ENCODE measurements at places on chromosomes 1 and 21.
A peak's percentile ranks its signal among the peaks of the same experiment; 100 is the strongest.

DNA sequence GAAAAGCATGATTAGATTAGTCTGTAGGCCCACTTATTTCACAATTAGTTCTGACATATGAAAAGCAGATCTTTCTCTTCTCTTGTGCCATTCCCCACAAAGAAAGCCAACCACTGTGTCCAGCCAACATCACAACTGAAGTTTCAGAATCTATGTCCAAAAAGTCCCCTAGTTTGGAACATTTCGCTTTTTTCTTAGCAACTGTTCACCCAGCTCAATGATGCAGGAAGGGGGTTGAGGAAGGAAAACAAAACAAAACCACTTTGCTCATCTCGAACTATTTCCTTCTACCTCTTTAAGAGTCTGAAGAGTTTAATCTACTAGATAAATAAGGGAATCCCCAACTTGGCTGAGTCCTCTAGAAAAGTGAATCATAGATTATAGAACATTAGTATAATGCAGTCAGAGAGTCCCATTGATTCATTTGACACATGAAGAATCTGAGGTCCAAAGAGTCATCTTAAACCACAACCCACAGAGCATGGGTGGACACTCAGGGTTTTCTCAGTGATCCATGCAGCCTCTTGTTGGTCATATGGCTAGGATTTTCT lies 159.3 kb upstream of the SGIP1 start:
- DNase-seq = peak; percentile 50

- no peak for DNase-seq
These were observed 20.1 kb downstream of the KIAA0040 start for GRCh38 chr1:175172503-175172902.

- no peak for DNase-seq
These were observed 90.1 kb downstream of the PPP1R12B start for GRCh38 chr1:202438393-202439174.

- no peak for DNase-seq
These were observed 25.6 kb downstream of the PPP1R12B start for GRCh38 chr1:202374099-202374498.

DNA sequence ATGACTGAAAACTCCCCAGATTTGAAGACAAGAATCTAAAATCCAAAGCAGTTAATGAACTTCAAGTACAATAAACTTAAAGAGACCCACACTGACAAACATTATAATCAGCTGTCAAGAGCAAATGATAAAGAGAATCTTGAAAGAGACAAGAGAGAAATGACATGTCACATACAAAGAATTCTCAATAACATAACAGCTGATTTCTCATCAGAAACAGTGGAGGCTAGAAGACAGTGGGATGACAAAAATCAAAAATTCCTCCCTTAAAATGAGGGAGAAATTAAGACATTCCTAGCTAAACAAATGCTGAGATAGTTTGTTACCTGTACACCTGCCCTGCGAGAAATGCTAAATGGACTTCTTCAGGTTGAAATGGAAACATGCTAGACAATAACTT lies 36.0 kb upstream of the COA6 start:
- DNase-seq = no peak

DNA sequence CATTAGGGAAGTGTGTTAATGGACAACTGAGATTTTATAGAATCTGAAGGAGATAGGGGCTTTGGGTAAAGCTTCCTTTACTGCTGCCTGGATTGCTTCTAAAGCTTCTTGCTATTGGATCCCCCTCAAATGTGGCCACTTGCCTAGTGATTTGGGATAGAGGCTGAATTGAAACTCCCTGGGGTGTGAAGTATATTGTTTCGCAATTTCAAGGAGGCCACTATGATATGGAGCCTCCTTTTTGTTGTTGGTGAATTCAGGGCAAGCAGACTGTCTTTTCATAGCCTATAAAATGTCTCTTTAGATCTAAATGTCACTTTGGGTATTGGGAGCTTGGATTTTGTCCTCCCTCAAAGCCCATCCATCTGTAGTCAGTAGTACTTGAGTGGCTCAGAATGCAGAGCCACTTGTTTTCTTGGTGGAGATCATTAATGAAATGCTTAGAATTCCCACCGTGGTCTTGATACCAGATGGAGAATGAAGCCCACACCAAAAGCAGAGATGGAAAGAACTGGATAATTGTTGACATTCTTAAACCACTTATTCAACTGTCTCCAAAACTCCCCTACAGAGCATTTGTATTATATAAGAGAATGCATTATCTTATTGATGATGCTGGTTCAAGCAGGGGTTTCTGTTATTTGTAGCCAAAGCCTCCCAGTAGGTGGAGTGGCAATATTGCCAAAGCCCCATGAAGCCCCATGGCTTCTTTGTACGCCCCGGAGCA lies 144.3 kb upstream of the KCNE2 start:
- no peak for DNase-seq

GRCh38 chr21:45524756-45525152 lies 17.5 kb downstream of the SLC19A1 start:
- no peak for DNase-seq

- DNase-seq = no peak
These were observed 758.4 kb downstream of the LTN1 start for GRCh38 chr21:28234326-28234725.

DNA sequence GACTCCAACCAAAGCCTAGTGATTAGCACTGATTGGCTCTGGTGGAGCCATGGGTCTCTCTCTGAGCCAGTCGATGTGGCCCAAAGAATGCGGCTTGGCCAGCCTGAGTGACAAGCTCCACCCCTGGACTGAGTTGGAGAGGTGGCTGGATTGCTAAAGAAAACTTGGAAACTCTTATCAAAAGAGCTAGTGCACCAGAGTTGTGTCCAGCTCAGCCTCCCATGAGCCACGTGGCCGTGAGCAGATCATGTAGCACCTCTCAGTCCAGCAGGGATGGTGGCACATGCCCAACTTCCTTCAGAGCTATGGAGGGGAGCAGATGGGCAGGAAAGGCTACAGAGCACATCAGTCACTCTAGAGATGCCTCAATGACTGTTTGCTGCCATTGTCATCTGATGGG lies 142.8 kb upstream of the VAMP3 start:
- DNase-seq = no peak

- no peak for DNase-seq
These were observed 52.1 kb downstream of the DHRS3 start for GRCh38 chr1:12565966-12566352.

DNA sequence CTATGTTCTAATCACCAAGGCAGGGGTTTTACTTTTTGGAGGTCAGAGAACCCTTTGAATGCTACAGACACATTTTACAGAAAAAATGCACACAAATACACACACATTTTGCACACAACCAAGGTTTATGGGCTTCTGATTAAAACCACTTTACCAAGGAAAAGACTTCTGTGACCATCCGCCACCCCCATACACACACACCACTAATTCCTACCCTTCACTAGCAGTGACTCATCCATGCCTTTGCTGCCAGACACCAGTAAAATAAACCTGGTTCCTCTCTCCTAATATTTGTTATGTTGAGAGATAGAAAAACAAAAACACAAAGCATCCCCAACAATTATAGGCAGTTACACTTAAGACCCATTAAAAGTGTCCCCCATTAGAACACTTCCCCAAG lies 12.9 kb downstream of the PIGM start:
- peak; percentile 35 for DNase-seq

DNA sequence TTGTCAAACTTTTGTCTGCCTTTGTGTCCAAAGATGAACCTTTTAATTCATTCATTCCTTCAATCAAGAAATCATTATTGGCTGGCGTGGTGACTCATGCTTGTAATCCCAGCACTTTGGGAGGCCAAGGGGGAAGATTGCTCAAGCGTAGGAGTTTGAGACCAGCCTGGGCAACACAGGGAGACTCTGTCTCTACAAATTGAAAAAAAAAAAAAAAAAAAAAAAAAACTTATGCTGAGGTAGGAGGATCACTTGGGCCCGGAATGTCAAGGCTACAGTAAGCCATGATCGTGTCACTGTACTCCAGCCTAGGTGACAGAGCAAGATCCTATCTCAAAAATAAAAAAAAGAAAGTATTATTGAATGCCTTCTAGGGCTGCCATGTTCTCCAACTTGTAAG lies 51.3 kb upstream of the CXADR start:
- no peak for DNase-seq

- peak; percentile 3 for DNase-seq
These were observed 656.4 kb downstream of the LTN1 start for GRCh38 chr21:28336314-28336713.

DNA sequence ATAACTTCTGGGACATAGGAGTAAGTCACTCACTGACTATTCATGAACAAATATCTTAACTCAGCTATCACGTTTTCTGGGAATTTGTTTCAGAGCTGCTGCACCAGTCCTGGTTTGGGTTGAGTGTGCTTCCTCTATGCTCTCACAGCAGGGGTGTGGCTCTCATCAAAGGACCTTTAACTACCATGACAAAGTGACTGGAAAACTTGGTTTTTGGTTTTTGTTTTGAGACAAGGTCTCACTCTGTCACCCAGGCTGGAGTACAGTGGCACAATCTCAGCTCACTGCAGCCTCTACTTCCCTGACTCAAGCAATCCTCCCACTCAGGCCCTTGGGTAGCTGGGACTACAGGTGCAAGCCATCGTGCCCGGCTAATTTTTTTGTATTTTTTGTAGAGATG lies 4.1 kb downstream of the ILDR2 start:
- no peak for DNase-seq

GRCh38 chr1:177432897-177433296 lies 262.1 kb downstream of the BRINP2 start:
- no peak for DNase-seq

DNA sequence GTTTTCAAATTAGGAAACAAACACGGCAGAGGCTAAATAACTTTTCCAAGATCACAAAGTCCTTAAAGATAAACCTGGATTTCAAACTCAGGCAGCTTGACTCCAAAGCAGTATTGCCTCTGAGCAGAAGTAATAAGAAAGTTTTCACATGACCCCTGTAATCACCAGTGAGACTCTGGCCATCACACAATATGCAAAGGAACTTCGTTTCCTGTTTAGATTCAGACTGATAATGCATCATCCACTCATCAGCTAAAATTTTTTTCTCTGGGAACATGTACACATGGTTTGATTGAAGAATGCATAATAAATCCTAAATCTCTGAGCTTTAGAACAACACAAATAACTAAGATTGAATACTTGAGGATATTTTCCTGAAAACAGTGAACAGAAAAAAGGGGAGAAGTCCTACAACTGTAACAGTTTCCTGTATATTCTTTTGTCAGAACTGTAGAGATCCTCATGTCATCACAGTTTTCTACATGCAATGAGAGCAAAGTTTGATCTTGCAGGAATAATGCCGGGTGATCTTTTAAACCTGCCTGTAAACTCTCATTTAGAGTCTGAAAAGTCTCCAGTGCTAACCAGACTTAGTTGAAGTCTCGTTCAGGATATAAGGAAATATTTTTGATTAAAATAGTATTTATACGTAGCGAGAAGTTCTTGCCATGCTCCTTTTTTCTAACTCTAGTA lies 225.3 kb downstream of the SPATA17 start:
- DNase-seq = no peak

DNA sequence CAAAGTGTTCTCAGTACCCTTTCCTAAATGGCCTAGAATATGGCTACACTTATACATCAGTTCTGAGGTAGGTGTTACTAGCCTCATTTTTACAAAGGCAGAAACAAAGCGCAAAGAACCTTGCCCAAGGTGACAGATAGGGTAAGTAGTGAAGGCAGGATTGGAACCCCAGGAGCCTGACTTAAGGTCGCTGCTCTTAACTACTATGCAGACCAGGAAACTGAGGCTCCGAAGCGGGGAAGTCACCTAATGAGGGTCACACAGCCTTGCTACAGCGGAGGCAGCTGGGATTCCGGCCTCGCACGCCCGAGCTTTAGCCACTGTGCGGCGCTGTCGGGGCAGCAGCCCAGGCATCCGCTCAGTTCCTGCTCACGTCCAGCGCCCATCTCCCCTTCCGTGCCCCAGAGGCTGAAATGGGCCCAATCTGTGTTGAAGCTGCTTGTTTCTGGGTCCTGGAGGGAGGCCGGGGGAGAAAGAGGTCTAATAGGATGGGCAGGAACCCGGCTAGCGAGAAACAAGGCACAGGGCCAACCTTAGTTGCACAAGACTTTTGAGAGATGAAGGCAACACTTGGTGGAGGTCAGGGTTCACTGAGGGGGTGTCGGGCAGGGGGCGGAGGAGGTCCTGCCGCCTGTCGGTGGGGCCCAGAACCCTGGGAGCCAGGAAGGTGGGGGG lies 1.4 kb upstream of the FOXD2 start:
- DNase-seq = peak; percentile 80

- DNase-seq = no peak
These were observed 477.1 kb upstream of the NR5A2 start for GRCh38 chr1:199550199-199551065.

GRCh38 chr1:53413175-53414001 lies 45.8 kb upstream of the DMRTB1 start:
- peak; percentile 87 for DNase-seq

- peak; percentile 97 for DNase-seq
These were observed 3.4 kb downstream of the ADGRB2 start for GRCh38 chr1:31760471-31761470.

GRCh38 chr21:35678393-35678792 lies 381.9 kb downstream of the SETD4 start:
- DNase-seq = no peak

- DNase-seq = no peak
These were observed 58.0 kb downstream of the LEPR start for GRCh38 chr1:65478379-65479026.

DNA sequence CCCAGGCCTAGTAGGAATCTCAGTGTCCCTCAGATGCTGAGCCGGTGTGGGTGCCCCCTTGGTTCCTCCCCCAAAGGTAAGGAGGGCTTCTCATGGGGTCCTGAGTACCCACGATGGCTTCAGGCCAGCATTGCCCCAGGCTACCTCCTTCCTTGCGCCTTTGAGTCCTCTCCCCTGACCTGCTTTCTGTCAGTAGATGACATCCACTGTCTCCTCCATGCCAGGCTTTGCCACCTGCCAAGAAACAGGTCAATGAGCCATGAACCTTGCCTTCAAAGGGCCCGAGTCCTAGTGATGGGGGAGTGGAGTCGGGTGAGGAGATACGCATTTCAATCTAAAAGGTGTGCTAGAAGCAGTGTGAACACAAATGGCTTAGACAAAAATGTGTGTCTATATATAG lies 15.6 kb downstream of the WNT4 start:
- no peak for DNase-seq

DNA sequence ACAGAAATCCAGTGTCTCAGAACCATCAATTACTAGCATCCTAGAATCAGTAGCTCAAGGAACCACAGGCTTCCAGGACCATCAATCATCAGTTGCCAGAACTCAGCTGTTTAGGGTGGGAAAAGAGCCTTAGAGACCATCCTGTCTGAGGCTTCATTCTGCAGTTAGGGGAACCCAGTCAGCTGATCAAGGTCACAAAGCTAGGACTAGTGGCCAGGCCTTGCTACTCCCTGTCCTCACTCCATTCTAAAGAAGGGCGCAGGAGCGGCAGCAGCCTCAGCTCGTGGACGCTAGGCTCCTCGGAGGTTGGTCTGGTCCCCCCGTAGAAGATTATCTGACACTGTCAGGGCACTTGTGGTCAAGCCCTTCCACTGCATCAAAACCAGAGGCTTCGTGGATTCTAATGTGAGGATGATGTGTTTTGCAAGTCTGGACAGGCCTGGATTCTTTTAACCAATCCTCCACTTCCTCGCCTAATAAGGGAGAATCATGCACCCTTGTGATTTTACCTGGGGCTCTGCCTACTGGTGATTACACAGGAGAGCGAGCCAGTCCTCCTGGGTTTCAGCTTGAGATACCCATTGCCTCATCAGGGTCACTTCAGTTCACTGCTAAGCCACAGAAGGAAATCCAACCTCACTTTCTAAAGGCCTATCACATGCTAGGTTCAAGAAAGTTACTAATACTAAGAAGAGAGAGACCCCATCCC lies 41.7 kb upstream of the IFFO2 start:
- no peak for DNase-seq

- no peak for DNase-seq
These were observed 163.4 kb upstream of the TMEM51 start for GRCh38 chr1:14989931-14990728.
